Caki2 (cell line): ENCODE measurements at places on chromosomes 16 and 17.
A peak's percentile ranks its signal among the peaks of the same experiment; 100 is the strongest.

DNA sequence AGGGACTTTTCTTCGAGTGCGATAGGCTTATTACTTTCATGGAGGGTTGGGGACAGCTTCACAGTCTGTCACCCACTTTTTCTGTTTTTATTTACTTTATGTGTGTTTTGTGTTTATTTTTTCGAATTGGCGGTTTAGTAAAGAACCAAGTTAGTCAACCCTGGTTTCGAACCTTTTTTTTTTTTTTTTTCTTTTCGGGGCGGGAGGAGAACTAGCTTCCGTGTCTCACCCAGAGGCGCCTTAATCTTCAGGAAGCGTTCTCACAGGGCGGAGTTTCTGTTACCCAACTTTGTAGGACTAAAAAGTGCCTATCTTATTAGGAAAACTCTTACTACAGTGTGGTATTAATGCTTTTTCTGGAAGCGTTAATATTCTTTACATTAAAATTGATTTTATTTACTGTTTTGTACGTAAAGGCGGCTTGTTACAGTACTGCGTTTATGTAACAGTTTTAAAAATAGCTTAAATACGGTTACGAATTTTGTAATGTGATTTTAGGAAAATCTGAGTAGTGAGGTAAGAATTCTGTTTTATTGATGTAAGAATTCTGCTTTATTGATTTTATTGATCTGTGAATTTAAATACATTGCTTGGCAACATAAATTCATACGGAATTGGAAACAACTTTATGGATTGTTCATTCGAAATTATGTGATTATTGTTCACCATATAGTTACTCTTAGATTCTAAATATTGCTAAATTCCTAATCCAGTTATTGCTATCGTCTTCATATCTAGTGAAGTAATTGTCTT lies 885 bp downstream of the ZNF207 start:
- DNase-seq, result peak; percentile 63

- no peak for DNase-seq
These were observed 18.2 kb downstream of the HEATR6 start for GRCh38 chr17:60060474-60060873.

GRCh38 chr17:17176341-17176740 lies 29.8 kb downstream of the PLD6 start:
- no peak for DNase-seq

DNA sequence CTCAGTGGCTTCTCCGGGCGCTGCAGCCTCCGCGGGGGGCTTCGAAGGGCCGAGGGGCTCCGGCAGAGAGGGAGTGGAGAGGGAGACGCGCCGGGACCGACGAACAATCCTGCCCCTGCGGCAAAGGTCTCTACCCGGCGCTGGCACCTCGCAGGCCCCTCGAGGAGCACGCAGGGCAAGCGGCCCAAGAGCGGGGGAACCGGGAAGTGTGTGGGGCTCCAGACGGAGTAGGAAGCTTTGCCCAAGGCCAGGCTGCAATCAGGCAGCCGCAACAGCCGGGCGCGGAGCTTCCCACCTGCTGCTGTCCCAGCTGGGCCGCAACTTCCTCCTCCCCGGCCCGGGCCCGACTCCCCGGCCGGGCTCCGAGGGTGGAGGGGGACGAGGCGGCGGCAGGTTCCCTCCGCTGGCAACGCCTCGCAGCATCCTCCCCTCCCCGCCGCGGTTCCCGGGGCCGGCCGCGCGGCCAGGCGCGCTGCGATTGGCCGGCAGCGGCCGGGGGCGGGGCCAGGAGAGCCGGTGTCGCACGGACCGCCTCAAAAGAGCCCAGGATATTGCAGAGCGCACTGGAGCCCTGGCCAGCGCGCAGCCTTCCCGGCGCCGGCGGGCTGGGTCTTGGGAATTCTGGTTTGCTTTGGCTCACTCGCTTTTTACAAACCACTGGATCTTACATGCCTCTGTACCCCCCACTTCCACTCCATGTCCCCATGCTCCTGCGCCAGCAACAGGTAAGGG lies at the start of gene KCNJ2:
Gene KCNJ2, plus strand, starts transcription at position 556 of the 732 bp plus-strand sequence. CDS start 5,508 bp downstream, outside the sequence.
- peak; percentile 95 for DNase-seq

- DNase-seq, result no peak
These were observed 441.6 kb upstream of the HSBP1 start for GRCh38 chr16:83366228-83366627.

- peak; percentile 68 for DNase-seq
These were observed 11.5 kb upstream of the CNGB1 start for GRCh38 chr16:57982385-57982784.

- peak; percentile 88 for DNase-seq
These were observed 12.3 kb upstream of the SPAG9 start for GRCh38 chr17:51132964-51133319.

DNA sequence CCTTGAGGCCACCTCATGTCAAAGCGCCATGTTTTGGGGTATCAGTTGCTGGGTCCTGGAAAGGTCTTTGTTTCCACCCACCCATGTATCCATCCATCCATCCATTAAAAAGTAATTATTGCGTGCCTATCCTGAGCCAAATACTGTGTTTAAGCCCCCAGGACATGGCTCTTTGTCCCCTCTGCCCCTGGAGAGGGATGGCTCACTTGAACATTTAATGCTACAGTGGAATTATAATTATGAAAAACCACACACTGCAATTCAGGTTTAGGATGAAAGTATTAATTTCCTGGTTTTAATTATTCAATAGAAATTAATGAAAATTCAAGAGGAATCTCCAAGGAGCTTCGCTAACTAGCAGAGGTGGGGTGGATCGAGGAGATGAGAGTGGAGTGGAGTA lies 97.8 kb downstream of the MGAT5B start:
- no peak for DNase-seq

DNA sequence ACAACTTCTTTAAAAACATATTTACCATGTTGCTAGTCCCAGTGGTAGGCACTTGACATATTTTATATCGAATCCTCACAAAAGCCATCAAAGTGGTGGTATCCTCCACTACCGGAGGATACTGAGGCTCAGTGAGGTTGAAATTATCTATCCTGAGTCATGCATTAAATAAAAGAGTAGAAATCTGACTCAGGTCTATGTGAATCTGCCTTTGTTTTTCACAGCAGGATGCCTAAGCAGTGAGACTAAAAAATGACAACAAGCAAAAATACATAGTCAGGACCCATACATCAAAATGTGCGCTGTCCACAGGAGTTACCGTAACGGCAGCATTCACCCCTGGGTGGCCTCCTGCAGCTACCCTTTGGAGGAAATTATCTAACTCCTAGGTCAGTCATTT lies 17.7 kb downstream of the BRD7 start:
- no peak for DNase-seq

DNA sequence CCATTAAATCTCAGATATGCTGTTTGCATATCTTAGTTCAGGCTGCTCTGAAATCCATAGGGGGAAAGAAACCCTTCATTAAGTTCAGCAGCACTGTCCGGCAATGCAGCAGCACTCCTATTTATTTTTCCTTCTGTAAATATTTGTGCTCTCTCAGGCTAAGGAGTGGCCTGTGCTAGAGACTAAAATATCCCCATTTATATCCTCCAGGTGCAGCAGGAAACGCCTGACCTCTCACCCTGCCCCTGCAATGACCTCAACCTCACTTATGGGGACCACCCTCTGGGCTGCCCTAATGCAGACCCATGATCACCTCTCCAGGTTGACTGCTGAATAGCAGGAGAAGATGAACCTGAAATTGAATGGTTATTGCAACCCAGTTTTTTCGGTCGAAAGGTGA lies 165.0 kb upstream of the ELAC2 start:
- DNase-seq, result no peak

GRCh38 chr17:44387804-44388203 lies 1.6 kb downstream of the ITGA2B start:
- no peak for DNase-seq

DNA sequence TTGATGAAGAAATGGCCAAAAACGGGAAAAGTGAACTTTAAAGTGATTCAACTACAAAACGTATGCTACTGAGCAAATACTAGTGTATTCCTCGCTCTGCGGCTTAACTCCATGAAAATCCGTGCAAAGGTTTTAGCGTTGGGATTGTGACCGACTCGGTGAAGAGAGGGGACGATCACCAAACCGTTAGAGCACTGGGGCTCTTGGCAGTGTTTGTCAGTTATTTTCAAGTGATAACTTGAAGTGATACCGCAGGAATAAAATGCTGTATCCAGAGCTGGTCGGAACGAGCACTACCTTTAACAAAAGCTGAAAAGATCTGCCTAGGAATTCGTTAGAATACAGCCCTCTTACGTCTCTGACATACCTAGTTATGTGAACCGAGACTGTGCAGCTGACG lies 773 bp upstream of the PPM1D start:
- DNase-seq, result no peak

- DNase-seq, result no peak
These were observed 18.2 kb upstream of the FASN start for GRCh38 chr17:82116246-82116645.

GRCh38 chr17:41579484-41580243 lies 7.0 kb downstream of the KRT14 start:
- DNase-seq, result peak; percentile 86

DNA sequence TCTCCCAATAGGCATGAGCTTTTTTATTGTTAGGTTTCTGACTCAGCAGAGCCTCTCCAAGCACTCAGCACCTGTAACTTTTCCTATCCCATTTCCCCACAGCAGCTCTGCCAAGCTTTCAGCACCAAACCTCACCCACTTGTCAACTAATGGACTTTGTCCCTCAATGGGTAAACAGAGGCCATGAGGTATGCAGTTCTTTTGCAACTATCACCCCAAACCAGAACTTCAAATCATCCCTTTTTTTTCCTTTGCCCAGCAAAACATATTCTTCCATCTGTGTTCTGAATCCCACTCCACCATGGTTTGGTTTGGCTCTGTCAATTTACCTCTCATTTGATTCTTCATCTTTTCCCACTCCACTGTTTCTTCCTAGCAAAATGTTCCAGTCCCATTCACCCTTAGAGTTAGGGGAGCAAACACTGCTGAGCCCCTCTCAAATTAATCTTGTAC lies 58.1 kb downstream of the TOX3 start:
- no peak for DNase-seq
